Smooth muscle cell of trachea (primary cell): ENCODE measurements at places on chromosomes 7 and 10. TPM values are rescaled to one million over a fixed set of nuclear protein-coding genes. Genes with fewer than 3 reads are reported as not detected.

Gene ITPRID1
- total RNA-seq, result not detected in 2 replicates

Gene SFRP4
- total RNA-seq, result 1.7 and 8.1 TPM in 2 replicates

Gene C10orf67
- under 0.01 and 0.44 TPM in 2 replicates for total RNA-seq

Gene CALCR
- not detected in 2 replicates for total RNA-seq

Gene OR6V1
- total RNA-seq, result not detected in 2 replicates

Gene NOC3L
- total RNA-seq, result 26.0 and 31.9 TPM in 2 replicates

Gene ASZ1
- total RNA-seq, result not detected in 2 replicates

Gene APBB1IP
- 5.4 and 6.3 TPM in 2 replicates for total RNA-seq

Gene GRM3
- not detected in 2 replicates for total RNA-seq

Gene CHRM2
- 1.7 and 12.4 TPM in 2 replicates for total RNA-seq

Gene TAS2R4
- 0.58 and 1.7 TPM in 2 replicates for total RNA-seq

Gene RAMP3
- total RNA-seq, result 0.58 and 1.8 TPM in 2 replicates

Gene NRF1
- total RNA-seq, result 9.3 and 12.2 TPM in 2 replicates

Gene PAX4
- not detected in 2 replicates for total RNA-seq
